DMS153 (cell line): ENCODE measurements at places on chromosomes 5 and 9.

DNA sequence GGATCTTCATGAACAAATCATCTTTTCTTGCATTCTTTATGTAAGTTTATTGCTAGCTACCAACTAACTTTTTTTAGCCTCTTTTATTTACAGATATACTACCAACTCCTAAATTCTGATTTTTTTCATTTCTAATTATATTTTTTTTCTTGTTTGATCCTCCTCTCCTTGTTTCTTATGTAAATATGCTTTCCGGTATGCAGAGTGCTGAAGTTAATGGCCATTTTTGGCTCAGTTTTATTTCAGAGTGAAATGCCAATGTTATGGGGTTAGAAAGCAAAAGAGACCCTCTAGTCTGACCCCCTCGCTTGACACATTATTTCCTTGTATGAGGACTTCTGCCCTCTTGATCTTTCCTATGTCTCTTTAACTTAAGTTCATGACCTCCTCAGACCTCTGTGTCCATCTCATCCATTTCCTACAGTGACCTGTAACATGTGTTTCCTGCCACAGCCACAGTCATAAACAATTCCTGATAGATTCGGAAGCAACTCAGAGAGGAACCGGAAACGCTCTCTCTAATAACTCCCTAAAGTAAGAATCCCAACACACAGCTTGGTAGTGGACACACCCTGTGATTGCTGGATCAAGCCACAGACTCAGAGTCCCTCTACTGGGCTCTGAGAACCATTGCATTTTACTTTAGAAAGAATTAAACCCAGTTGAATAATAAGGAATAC, 42.9 kb upstream of the AFAP1L1 start:
- peak; percentile 40 for DNase-seq

DNA sequence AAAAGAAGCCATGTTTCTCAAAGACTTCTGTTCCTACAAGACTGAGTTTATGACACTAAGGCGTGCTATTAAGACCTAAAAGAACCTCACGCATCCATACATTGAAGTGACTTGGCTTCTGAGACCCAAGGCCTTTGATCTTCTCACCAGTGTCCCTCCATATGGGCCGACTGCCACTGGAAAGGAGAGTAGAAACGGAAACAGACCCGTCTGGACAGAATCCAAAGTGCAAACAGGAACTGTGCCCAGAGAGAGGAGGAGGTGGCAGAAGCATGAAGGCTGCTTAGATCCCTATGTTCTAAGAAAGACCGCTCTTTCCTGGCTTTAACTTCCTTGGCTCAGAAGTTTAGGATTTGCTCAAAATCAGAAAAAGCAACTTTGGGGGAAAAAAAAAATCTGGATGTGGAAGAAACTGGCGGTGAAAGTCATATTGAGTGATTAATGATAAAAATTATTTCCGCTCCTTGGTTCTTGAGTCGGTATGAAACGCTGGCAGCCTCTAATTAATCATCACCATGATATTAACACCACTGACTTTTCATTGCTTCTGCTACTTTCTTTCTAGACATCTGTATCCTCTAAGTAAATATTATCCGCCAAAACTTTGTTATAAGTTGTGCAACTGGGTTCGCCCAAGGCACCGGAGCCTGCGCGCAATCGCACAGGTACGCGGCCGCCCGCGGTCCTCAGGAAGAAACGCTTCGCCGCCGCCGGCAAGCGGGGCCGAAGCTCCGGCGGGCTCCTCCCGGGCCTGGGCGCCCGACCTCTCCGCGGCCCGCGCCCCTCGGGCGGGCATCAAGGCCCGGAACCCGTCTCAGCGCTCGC, 726 bp downstream of the DAP start:
- DNase-seq, result peak; percentile 35

GRCh38 chr5:144002876-144003275, 167.6 kb downstream of the YIPF5 start:
- DNase-seq, result peak; percentile 38

- no peak for DNase-seq
Observed at GRCh38 chr5:1009359-1010180, 968 bp downstream of the NKD2 start.

- no peak for DNase-seq
Observed at GRCh38 chr5:160082614-160083500, 36.4 kb downstream of the PWWP2A start.

- no peak for DNase-seq
Observed at GRCh38 chr5:89703817-89704216, 705.7 kb downstream of the CETN3 start.

GRCh38 chr9:68755051-68755450, 50.0 kb downstream of the PIP5K1B start:
- no peak for DNase-seq

GRCh38 chr9:78725503-78725902, 428.6 kb downstream of the PSAT1 start:
- DNase-seq, result no peak

- DNase-seq, result no peak
Observed at GRCh38 chr9:106799152-106799551, 63.8 kb upstream of the ZNF462 start.

DNA sequence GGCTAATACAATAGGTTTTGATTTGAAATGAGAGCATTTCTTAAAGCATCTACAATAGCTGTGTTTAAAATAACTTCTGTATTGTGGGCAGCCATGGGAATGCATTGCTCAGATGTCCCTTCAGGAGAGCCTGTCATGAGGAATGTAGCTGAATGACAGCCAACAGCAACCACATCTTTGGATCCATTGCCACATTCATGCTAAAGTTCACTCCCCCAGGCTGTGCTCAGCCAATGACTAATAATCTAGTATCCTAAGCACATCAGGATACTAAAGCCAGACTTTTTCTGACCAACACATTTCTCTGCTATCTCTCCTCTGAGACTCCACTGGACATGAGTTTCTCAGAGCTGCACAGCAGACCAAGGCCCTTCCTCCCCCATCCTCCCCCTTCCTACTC, 45.5 kb downstream of the HTR1A start:
- DNase-seq, result no peak

GRCh38 chr9:73269430-73270101, 117.9 kb downstream of the ANXA1 start:
- peak; percentile 10 for DNase-seq

DNA sequence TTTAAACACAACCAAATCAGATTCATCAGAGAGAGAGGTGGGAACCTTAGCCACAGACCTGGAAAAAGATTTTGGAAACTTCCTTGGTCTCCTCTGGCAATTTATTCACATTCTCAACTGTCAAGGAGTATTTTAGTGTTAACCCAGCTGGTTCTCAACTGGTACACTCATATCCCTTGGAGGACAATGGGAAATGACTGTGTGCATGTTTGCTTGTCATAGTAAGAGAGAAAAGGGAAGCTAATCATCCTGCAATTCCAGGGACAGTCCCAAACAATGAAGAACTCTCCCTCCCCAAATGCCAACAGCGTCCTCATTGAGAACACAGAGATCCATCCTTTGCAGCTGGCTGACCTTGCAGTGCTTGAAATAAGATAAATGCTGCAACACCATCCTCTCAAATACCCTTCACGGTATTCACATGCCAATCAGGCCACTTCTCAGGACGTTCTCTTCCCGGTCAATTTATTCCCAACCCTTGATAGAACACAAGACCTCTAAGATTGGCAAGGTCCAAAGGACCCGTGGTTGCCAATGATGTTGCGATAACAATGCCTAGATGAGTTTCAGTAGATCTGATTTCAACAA, 75.5 kb downstream of the EPB41L4B start:
- no peak for DNase-seq

DNA sequence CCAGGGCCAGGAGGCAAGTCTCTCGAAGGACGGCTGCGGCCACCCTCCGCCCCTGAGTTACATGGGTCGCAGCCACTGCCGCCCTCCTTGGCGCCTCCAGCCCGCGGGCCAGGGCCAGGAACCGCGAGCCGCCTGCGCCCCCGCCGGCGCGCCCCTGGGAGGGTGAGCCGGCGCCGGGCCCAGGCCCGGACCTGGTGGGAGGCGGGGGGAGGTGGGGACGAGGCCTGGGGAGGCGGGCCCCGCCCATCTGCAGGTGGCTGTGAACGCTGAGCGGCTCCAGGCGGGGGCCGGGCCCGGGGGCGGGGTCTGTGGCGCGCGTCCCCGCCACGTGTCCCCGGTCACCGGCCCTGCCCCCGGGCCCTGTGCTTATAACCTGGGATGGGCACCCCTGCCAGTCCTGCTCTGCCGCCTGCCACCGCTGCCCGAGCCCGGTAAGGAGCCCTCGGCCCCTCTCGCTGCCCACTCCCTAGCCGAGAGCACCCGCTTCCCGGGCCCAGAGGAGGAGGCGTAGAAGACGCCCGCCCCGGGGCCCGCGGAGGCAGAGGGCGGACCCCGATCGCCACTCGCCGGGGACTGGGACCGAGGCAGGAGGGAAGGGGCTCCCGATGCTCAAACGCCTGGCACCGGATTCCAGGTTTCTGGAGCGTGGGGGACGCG, at the start of gene ASS1:
Gene ASS1 (plus strand): TSS at position 397 of the 657 bp plus-strand sequence. CDS start 7,268 bp downstream, outside the sequence.
- peak; percentile 40 for DNase-seq

GRCh38 chr9:132548751-132549640, 33.4 kb upstream of the BARHL1 start:
- no peak for DNase-seq

GRCh38 chr9:129331772-129332500, 153.9 kb upstream of the IER5L start:
- DNase-seq, result no peak

- no peak for DNase-seq
Observed at GRCh38 chr9:37727013-37727412, 26.6 kb upstream of the TRMT10B start.

DNA sequence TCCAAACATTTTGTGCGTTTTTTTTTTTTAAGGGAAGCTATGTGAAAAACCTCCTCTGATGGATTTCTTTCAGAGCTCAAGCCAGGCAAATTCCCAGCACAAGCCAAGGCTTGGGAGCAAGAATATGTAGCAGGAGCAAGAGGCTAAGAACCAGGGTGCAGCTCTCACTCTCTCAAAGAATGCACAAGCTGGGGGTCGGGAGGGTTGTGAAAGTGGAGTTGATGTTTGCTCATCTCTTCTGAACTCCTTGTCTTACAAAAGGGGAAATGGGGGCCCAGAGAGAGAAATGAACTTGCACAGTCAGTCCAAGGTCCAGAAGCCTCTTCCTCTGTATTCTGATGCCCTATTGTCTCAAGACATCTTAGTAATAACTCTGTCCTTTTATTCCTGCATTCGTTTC, 7.7 kb upstream of the TRAF1 start:
- DNase-seq, result no peak

DNA sequence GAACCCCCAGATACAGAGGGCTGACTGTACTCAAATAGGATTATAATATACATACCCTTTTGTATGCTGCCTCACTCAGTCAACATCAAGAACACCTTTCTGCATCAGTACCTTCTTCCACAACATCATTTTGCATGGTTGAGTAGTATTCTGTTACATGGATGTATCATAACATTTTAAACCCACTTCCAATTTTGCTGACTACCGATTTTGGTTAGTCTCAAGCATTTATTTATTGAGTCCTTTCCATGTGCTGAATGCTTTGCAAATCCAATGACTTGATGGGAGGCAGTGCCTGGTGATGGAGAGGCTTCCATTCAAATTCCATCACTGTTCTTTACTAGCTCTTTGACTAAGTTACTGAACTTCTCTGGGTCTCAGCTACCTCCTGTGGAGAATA, 182.0 kb upstream of the KLF4 start:
- DNase-seq, result no peak

- DNase-seq, result no peak
Observed at GRCh38 chr5:54360089-54360488, 49.7 kb upstream of the ARL15 start.

DNA sequence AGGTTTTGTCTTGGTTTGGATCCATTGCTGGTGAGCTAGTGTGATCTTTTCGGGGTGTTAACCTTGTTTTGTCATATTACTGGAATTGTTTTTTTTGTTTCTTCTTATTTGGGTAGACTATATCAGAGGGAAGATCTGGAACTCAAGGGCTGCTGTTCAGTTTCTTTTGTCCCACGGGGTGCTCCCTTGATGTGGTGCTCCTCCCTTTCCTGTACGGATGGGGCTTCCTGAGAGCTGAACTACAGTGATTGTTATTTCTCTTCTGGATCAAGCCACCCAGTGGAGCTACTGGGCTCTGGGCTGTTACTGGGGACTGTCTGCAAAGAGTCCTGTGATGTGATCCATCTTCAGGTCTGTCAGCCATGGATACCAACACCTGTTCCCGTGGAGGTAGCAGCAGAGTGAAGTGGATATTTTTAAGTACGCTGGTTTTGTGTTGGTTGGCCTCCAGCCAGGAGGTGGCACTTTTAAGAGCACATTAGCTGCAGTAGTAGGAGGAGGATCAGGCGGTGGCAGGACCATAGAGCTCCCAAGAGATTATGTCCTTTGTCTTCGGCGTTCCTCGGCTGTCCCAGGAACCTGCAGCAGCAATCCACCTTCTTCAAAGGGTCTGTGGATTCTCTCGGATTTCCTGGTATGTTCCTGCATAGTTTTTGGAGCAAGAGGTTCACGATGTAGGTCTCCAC, 27.2 kb downstream of the SCAMP1 start:
- peak; percentile 15 for DNase-seq

- DNase-seq, result no peak
Observed at GRCh38 chr9:90927496-90927895, 125.9 kb downstream of the SYK start.

- DNase-seq, result peak; percentile 5
Observed at GRCh38 chr9:99266255-99267023, 44.4 kb downstream of the SEC61B start.

DNA sequence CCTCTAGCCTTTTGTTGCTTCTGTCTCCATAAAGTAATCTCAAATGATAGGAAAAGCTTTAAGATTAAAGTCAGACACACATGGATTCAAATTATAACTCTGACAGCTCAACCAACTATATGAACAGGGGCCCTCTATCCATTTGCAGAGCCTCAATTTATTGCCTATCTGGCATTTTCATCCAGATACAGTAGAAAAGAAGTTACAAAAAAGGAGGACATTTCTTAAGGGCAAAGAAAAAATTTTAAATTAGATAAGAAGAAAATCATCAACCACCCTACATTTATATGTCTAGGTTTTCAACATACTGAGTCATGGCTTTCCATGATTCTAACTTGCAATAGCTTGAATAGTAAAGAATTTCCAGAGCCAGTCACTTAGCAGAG, 567.2 kb downstream of the CAAP1 start:
- DNase-seq, result no peak

DNA sequence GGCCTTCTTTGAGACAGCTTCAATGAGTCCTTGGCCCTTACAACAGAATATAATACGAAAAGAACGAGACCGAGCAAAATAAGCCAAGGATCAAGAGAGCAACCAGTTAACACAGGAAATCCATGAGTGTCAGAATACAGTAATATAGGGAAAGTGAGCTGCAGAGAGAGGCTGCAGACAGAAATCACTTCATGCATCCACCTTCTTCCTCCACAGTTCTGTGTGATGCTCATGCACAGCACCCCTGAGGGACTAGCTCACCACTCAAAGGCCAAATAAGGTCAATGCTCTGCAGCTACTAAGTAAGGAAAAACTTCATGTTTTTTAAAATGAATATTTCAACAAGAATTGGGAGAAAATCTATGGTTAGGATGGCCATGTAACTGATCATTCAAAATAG, 257.1 kb downstream of the MCTP1 start:
- DNase-seq, result no peak
